Lung (tissue), 17 donors: ENCODE measurements at places on chromosomes 4 and X. TPM values are rescaled to one million over a fixed set of nuclear protein-coding genes. Genes with fewer than 3 reads are reported as not detected.
A peak's percentile ranks its signal among the peaks of the same experiment; 100 is the strongest.

The EFNB1 gene
- total RNA-seq: 58.7 TPM

The CT45A5 gene
- not detected for total RNA-seq

The NOP14 gene
- 25.4 TPM for total RNA-seq

The CLGN gene
- total RNA-seq: 3.4 TPM

GRCh38 chr4:99811850-99812249 is 4.8 kb upstream of the DAPP1 start:
- H3K36me3 ChIP-seq: no peaks in the 10 kb centered on the region
- no peaks in the 10 kb centered on the region for H3K4me1 ChIP-seq
- no peaks in the 10 kb centered on the region for H3K27me3 ChIP-seq

- H3K36me3 ChIP-seq: no peaks in the 10 kb centered on the region
- H3K27me3 ChIP-seq: no peaks in the 10 kb centered on the region
- no peak overlapping the region for H3K4me3 ChIP-seq
- H3K4me1 ChIP-seq: no peaks in the 10 kb centered on the region
Measured at GRCh38 chr4:187309456-187309855, 585.8 kb upstream of the FAT1 start.

- no peak overlapping the region for H3K4me3 ChIP-seq
- no peaks in the 10 kb centered on the region for H3K4me1 ChIP-seq
- peaks cover 6% of the 10 kb centered on the region for H3K36me3 ChIP-seq
- DNase-seq: no peak
- H3K27ac ChIP-seq: no peak overlapping the region
- H3K27me3 ChIP-seq: no peaks in the 10 kb centered on the region
Measured at GRCh38 chrX:63657821-63658220, 127.2 kb downstream of the ARHGEF9 start.

DNA sequence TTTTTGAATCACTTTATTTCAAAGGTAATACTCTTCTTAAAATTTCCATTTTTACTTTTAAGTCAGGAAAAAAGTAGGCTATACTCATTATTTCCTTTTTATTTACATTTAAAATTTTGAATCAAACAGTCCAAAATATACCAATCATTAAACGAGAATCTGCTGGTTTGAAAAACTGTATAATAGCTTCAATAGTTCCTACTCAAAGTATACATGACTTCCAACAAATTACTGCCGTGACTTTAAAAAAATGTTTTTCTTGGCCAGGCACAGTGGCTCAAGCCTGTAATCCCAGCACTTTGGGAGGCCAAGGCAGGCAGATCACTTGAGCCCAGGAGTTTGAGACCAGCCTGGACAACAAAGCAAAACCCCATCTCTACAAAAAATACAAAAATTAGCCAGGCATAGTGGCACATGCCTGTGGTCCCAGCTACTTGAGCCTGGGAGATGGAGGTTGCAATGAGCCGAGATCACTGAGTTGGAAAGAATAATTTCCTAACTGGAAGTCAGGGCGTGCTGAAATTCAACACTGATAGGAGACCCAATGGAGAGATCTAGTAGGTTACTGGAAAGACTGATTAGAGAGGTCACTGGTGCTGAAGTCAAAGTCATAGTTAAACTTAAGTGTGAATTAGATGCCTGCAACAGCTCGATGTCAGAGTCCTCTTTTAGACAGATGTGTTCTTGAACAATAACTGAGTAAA is 9.0 kb downstream of the KLHL8 start:
- no peak for DNase-seq
- no peaks in the 10 kb centered on the region for H3K36me3 ChIP-seq

GRCh38 chr4:52057196-52057595 is 6.1 kb downstream of the SPATA18 start:
- H3K27ac ChIP-seq: no peak overlapping the region
- no peak for DNase-seq
- H3K4me1 ChIP-seq: no peaks in the 10 kb centered on the region
- no peaks in the 10 kb centered on the region for H3K36me3 ChIP-seq
- no peak overlapping the region for H3K4me3 ChIP-seq

DNA sequence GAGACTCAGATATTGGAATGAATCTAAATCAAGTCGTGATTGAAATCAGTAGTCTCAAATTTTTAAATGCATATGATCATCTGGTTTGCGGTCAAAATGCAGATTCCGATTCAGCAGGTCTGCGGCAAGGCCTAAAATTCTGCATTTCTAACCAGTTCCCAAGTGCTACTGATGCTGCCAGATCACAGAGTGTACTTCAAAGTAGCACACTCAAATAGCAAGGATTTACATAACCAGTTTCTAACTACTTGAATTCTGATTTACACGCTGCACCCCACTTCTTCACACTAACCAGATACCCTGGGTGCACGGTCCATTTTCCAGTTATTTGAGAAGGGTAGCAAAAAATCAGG is 752 bp downstream of the MBTPS2 start:
- DNase-seq: peak; percentile 35
- peaks cover 10% of the 10 kb centered on the region for H3K4me1 ChIP-seq
- H3K27ac ChIP-seq: peak overlapping the region; percentile 21
- H3K4me3 ChIP-seq: peak overlapping the region; percentile 72
- no peaks in the 10 kb centered on the region for H3K27me3 ChIP-seq

GRCh38 chr4:7044137-7044930 is 1.2 kb downstream of the TADA2B start:
- peaks cover 9% of the 10 kb centered on the region for H3K4me1 ChIP-seq
- H3K36me3 ChIP-seq: no peaks in the 10 kb centered on the region
- DNase-seq: no peak
- H3K27me3 ChIP-seq: no peaks in the 10 kb centered on the region
- H3K4me3 ChIP-seq: peak overlapping the region; percentile 88
